ENCODE measurements at places on chromosomes 7 and 10.

- no peak overlapping the region for H3K4me3 ChIP-seq
- no peaks in the 10 kb centered on the region for H3K36me3 ChIP-seq
- no peak overlapping the region for H3K27ac ChIP-seq
- H3K27me3 ChIP-seq = peaks cover 2% of the 10 kb centered on the region
- H3K4me1 ChIP-seq = no peaks in the 10 kb centered on the region
These were observed 447.6 kb upstream of the ZMIZ1 start for GRCh38 chr10:78620985-78621799.

- no peaks in the 10 kb centered on the region for H3K36me3 ChIP-seq
- no peak overlapping the region for H3K4me3 ChIP-seq
- H3K27me3 ChIP-seq = no peaks in the 10 kb centered on the region
- DNase-seq = no peak
- H3K27ac ChIP-seq = no peak overlapping the region
These were observed 53.6 kb upstream of the WNT16 start for GRCh38 chr7:121275204-121275603.

- no peak for DNase-seq
- no peaks in the 10 kb centered on the region for H3K4me1 ChIP-seq
- no peak overlapping the region for H3K4me3 ChIP-seq
- H3K27ac ChIP-seq = no peak overlapping the region
These were observed 223.7 kb downstream of the BUB3 start for GRCh38 chr10:123377883-123378282.

GRCh38 chr10:90975096-90975495 is 54.2 kb upstream of the ANKRD1 start:
- H3K27me3 ChIP-seq = no peaks in the 10 kb centered on the region
- H3K4me1 ChIP-seq = no peaks in the 10 kb centered on the region
- no peaks in the 10 kb centered on the region for H3K36me3 ChIP-seq
- no peak overlapping the region for H3K4me3 ChIP-seq
- H3K27ac ChIP-seq = no peak overlapping the region

GRCh38 chr7:148930335-148930734 is 46.2 kb upstream of the EZH2 start:
- H3K4me3 ChIP-seq = no peak overlapping the region
- H3K4me1 ChIP-seq = no peaks in the 10 kb centered on the region

- H3K36me3 ChIP-seq = no peaks in the 10 kb centered on the region
- no peaks in the 10 kb centered on the region for H3K27me3 ChIP-seq
- H3K4me3 ChIP-seq = no peak overlapping the region
- H3K27ac ChIP-seq = no peak overlapping the region
- no peak for DNase-seq
These were observed 148.4 kb downstream of the KLF6 start for GRCh38 chr10:3636356-3637181.

GRCh38 chr7:85184599-85185423 is 2.0 kb downstream of the SEMA3D start:
- no peak overlapping the region for H3K27ac ChIP-seq
- H3K27me3 ChIP-seq = peaks cover 14% of the 10 kb centered on the region
- no peak for DNase-seq
- H3K36me3 ChIP-seq = no peaks in the 10 kb centered on the region

DNA sequence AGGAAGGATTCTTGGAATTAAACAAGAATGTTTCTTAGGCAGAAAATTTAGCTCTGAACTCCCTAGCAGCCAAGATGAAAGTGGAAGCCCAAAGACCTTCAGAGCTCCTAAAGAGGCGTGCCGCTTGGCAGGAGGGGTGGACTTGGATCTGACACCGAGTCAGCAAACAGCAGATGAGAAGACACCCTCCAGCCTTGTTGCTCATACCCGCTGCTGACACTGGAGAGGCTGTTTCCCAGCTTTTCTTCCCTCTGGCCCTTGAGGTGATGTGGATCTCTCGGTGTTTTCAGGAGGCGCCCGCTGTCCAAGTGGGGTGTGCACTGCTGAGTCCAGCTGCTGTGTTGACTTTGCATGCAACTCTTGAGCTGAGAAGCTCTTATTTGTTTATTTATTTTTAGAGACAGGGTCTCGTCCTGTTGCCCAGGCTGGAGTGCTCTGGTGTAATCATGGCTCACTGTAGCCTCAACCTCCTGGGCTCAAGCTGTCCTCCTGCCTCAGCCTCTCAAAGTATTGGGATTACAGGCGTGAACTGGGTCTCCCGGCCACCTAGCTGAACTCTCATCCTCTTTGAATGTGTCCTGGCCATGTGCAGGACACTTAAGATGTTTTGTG is 21.5 kb downstream of the SLC18A2 start:
- no peaks in the 10 kb centered on the region for H3K4me1 ChIP-seq
- H3K36me3 ChIP-seq = no peaks in the 10 kb centered on the region
- DNase-seq = no peak
- no peak overlapping the region for H3K4me3 ChIP-seq
- no peak overlapping the region for H3K27ac ChIP-seq

GRCh38 chr10:123462246-123462645 is 203.9 kb upstream of the GPR26 start:
- H3K4me1 ChIP-seq = no peaks in the 10 kb centered on the region
- H3K4me3 ChIP-seq = no peak overlapping the region
- H3K27ac ChIP-seq = no peak overlapping the region
- H3K27me3 ChIP-seq = no peaks in the 10 kb centered on the region
- H3K36me3 ChIP-seq = no peaks in the 10 kb centered on the region

- H3K27me3 ChIP-seq = peaks cover 3% of the 10 kb centered on the region
- H3K36me3 ChIP-seq = no peaks in the 10 kb centered on the region
- no peak overlapping the region for H3K4me3 ChIP-seq
- no peak for DNase-seq
These were observed 62.1 kb upstream of the STEAP1B start for GRCh38 chr7:22561895-22562593.

Measured in CD4-positive, alpha-beta T cell (primary cell).